ENCODE measurements at places on chromosomes 4 and X.

- peak; percentile 75 for DNase-seq
Observed at GRCh38 chr4:140156529-140157171, 2.7 kb upstream of the MAML3 start.

GRCh38 chr4:81811562-81812293 lies 340.0 kb upstream of the RASGEF1B start:
- DNase-seq = no peak

DNA sequence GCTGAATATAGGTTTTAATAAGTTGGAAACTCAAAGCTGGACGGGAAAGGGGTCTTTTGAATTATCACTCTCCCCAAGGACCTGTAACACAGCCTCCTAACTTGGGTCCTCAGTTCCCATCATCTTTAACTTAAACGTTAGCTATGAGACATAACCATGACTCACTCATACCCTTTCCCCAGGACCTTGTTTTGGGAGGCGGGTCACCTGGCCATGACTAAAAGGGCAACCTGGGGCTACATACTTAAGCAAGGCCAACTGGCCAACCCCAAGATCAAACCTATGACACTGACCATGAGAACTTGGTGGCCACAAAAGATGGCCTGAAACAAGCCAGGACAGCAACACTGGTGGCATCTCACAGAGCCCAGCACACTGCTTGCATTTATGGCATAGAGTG lies 89.0 kb downstream of the SH3KBP1 start:
- DNase-seq = peak; percentile 53

- peak; percentile 0 for DNase-seq
Observed at GRCh38 chrX:633043-633984, 2.7 kb downstream of the SHOX start.

DNA sequence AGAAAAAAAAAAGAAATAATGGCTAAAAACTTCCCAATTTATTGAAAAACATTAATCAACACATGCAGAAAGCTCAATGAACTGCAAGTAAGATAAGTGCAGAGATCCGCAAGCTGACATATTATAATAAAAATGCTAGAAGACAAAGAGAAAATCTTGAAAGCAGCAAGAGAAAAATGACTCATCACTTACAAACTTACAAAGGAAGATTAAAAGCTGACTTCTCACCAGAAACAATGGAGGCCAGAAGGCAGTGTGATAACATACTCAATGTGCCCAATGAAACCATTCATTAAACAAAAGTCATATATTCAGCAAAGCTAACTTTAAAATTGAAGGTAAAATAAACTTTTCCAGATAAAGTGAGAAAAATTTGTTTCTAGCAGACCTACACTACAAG lies 7.3 kb upstream of the BRWD3 start:
- no peak for DNase-seq

GRCh38 chr4:118814058-118814457 lies 21.9 kb downstream of the SEC24D start:
- no peak for DNase-seq

- no peak for DNase-seq
Observed at GRCh38 chrX:105211066-105211575, 9.4 kb downstream of the TEX13A start.

- DNase-seq = no peak
Observed at GRCh38 chr4:123649250-123649644, 252.7 kb downstream of the SPRY1 start.

Data from activated naive CD4-positive, alpha-beta T cell treated with anti-CD3 and anti-CD28 coated beads for 36 hours (primary cell).